Stimulated activated CD4-positive, alpha-beta T cell treated with anti-CD3 and anti-CD28 coated beads, Interleukin-2, amount 100 ng/mL, for 24 hours (primary cell): ENCODE measurements at places on chromosomes 6 and 20.

DNA sequence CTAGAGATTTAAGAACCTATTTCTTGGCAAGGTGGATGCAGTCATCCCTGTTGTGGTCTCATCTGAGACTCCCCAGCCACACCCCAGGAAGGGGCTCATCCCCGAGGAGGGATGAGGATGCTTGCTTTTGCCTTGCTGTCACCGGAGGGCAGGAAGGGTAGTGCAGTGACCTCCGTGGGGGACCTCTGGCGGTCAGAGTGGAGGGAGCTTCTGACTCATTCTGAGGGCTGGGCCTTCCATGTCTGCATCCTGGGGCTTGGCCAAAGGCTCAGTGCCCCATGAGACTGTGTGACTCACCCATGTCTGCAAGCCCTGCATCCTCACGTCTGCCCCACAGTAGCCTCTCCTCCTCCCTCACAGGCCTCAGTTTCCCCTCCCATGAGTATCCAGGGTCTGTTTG, 38.7 kb downstream of the UQCC2 start:
- DNase-seq: no peak

DNA sequence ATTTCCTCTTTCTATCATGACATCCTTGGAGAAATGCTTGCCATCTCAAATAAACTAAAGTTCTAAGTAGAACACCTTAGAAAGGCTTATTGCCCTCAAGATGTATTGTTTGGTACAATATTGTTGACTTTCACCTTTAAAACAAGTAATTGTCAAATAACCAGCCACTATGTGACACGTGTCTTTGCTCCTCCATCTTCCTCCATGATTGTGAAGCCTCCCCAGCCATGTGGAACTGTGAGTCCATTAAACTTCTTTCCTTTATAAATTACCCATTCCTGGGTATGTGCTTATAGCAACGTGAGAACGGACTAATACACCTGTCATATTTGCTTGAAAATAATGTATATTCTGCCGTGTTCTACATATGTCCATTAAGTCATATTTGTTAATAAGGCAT, 126.5 kb downstream of the BMP5 start:
- no peak for DNase-seq

DNA sequence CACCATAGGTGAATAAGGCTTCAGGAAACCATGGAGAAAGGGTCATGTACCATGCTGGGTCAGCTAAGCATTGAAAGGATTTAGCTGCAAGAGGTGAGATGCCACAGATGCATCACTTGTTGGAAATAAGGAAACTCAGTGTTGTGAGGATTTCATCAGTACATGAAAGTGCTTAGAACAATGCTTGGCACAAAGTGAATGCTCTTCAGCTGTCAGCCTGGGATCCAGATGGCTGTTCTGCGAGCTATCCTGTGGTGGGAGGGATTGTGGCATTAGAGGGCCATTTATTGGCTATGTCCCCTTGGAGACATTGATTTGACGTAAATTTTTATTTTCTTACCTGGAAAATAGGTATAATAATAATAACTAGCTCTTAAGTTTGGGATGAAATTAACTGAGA, 53.0 kb downstream of the ELOVL2 start:
- DNase-seq: no peak

- DNase-seq: peak; percentile 72
These were observed 16.1 kb upstream of the ZNF217 start for GRCh38 chr20:53609491-53610445.

DNA sequence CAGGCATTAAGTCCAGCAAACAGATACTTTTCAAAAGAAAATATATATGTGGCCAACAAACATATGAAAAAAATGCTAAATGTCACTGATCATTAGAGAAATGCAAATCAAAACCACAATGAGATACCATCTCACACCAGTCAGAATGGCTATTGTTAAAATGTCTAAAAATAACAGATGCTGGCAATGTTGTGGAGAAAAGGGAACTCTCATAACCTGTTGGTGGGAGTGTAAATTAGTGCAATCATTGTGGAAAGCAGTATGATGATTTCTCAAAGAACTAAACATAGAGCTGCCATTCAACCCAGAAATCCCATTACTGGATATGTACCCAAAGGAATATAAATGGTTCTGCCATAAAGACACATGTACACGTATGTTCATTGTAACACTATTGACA, 20.6 kb downstream of the KCNQ5 start:
- no peak for DNase-seq

GRCh38 chr20:45968801-45969711, 2.9 kb downstream of the ZNF335 start:
- no peak for DNase-seq

GRCh38 chr6:13604546-13605416, 10.4 kb upstream of the NOL7 start:
- DNase-seq: no peak

DNA sequence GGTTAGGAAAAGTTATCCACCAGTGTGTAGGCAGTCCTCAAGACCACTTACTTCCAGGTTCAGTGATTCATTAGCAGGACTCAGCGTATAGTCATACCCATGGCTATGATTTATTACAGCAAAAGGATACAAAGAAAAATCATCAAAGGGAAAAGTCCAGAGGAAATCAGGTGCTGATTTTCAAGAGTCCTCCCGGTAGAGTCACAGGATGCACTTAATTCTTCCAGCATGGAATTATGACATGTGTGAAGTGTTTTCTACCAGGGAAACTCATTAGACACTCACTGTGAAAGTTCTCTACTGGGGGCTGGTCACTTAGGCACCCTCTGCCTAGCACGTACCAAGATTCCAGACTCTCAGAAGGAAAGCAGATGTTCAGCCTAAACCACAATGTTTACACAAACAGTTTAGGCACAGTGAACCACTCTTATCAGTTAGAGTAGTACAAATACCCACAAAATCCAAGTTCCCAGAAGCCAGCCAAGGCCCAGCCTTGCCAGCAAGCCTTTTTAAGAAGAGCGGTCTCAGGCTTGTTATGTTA, 10.2 kb downstream of the WFDC3 start:
- DNase-seq: no peak

DNA sequence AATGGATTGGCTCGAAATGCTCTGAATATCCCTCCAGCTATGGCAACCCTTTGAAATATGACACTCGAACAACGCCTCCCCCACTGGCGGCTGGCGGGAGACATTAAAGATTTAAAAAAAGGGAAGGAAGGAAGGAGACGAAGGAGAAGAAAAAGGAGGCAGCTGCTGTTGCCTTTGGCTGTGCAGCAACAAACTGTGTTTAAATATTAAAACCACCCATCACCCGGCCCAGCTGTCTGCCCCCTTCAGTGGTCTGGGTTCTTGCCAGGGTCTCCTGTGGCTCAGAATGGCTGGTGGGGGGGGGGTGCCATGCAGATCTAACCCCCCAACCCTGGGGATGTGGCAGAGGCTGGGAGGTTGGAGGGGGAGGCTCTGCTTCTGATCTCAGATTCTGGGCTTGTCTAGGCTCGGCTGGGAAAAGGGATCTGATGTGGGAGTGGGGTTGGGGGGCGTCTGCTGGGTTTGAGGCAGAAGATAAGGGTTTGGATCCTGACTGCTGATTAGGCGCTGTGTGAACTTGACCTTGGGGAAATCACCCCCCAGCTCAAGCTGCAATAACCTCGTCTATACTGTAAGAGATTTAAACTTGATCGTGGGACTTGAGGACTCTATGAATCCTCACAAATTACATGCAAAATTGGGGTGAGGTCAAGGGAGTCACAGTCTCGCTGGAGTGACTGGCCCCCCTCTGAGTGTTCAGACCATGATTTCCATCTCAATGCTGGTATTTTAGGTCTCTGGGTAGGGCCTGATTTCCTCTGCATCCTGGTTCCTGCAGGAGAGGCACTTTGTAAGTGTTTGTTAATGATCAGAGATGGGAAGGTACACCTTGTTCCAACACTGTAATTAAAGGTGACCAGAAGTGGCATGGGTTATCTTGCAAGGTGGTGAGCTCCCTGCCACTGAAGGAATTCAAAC, 40.3 kb upstream of the BLCAP start:
- no peak for DNase-seq

DNA sequence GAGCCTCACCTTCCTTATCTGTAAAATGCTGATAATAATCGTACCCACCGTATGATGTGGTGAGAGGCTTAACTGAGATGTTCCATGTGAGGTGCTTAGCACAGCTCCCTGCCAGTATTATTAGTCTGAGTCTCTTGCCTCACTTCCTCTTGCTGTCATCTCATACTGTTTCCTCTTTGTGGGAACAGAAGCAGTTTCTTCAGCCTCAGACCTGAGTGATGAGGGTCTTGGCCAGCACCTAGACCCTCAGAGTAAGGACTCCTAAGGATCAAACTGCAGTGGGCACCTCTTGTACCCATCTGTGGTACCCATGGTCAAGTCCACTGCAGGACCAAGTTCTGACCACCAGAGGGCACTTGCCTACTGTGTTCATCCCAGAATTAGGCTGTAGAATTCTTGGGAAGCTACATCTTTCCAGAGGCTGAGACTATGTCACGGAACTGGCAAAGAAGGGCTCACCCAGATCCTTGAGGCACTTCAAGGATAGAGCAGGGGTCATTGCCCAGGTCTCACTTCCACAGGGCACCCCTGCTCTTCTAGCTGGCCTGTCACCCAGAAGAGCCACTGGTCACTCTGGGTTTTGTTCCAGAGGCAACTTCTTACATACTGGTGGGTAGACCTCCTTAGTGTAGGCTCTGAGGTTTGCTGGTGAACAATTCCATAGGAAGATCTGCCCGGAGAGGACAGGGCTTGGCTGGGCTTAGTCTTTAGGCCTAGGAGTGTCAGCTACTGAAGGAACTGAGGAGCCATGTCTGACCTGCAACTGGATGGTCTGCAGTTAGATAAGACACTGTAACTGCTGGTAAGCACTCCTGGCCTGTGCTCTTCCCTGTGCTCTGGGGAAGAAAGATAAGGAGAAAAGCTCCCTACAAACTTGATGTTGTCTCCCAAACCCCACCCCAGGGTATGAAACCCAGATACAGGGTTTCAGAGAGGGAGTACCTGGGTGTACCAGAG, 20.6 kb upstream of the SGK2 start:
- peak; percentile 66 for DNase-seq
